ENCODE measurements at places on chromosomes 5 and 9.
A peak's percentile ranks its signal among the peaks of the same experiment; 100 is the strongest.

GRCh38 chr5:6356578-6357164, 21.7 kb downstream of the MED10 start:
- DNase-seq, result no peak

GRCh38 chr5:10875201-10875768, 114.3 kb upstream of the DAP start:
- DNase-seq, result no peak

DNA sequence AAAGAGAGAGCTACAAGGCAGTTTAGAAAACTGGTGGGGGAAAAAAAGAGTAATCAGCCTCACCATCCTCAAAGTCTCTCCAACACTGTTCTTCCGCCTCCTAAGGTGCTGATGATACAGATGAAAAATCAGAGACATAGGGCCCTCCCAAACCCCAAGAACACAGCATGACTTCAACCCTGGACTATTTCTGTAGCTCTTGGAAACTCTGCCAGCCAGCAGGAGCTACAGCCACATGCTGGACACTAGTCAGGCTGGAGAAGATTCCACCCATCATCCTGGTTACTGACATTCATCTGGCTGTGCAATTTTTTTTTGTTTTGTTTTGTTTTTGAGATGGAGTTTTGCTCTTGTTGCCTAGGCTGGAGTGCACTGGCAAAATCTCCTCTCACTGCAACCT, 42.4 kb downstream of the OXCT1 start:
- no peak for DNase-seq

DNA sequence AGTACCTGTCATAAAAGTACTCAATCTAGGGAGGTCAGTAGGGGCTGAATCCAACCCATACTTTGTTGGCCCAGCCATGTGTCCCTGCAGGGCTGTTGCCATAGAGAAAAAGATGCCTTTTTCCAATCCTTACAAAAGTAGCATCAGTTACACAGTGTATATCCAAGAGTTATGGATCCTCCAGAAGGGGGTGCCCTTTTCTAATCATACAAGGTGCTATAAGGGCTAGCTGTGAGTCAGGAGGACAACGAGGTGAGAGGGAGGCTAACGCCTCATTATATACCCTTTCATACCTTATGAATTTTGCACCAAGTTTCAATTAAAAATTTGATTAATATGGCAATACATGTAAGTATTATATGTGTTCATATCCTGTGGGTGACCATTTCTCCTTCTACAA, 4.8 kb downstream of the KIAA0825 start:
- DNase-seq, result peak; percentile 9
